LHCN-M2 (cell line): ENCODE measurements at places on chromosomes 3 and 15. TPM values are rescaled to one million over a fixed set of nuclear protein-coding genes. Genes with fewer than 3 reads are reported as not detected.

GRCh38 chr3:69058180-69058946, 6.2 kb upstream of the TMF1 start:
- DNase-seq: no peak

GRCh38 chr3:56858331-56858730, 56.6 kb upstream of the ARHGEF3 start:
- DNase-seq: no peak

DNA sequence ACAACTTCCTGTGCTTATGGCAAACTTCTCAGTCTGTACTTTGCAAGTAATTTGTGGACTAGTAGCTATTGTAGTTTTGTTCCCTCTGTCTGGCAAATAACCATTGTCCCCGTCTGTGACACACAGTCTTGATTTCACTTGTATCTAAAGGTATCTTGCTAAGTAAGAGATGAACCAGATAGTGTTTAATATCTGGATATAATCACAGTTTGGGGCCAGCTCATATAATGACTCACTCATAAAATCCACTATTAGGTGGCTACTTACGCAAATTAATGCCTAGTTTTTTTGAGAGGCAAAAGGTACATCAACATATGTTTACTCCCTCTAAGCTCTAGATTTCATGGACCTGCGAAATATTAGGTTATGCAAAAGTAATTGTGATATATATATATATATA, 30.4 kb downstream of the VGLL3 start:
- DNase-seq: no peak

GRCh38 chr3:11470031-11470853, 173.5 kb downstream of the VGLL4 start:
- no peak for DNase-seq

- DNase-seq: peak; percentile 35
Observed at GRCh38 chr3:159865041-159865579, 123.5 kb upstream of the IL12A start.

DNA sequence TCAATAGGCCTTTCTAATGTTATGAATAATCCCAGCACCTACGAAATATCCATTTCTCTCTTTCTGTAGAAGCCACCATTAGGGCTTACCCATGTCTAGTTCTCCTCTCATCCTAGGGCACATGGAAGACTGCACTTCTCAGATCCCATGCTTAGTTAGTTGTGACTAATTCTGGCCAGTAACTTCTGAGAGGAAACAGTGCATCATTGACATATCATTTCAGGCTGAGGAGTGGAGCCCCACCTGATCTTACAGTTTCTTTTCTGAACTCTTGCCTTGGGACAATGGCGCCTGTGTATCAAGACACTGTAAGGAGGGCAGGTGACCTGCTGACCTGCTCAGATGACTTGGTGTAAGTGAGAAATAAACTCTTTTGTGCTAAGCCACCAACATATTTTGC, 39.4 kb upstream of the TBL1XR1 start:
- no peak for DNase-seq

- no peak for DNase-seq
Observed at GRCh38 chr3:75272691-75273090, 391.4 kb upstream of the FRG2C start.

GRCh38 chr3:124248471-124249028, 256.6 kb upstream of the ROPN1 start:
- DNase-seq: peak; percentile 64

DNA sequence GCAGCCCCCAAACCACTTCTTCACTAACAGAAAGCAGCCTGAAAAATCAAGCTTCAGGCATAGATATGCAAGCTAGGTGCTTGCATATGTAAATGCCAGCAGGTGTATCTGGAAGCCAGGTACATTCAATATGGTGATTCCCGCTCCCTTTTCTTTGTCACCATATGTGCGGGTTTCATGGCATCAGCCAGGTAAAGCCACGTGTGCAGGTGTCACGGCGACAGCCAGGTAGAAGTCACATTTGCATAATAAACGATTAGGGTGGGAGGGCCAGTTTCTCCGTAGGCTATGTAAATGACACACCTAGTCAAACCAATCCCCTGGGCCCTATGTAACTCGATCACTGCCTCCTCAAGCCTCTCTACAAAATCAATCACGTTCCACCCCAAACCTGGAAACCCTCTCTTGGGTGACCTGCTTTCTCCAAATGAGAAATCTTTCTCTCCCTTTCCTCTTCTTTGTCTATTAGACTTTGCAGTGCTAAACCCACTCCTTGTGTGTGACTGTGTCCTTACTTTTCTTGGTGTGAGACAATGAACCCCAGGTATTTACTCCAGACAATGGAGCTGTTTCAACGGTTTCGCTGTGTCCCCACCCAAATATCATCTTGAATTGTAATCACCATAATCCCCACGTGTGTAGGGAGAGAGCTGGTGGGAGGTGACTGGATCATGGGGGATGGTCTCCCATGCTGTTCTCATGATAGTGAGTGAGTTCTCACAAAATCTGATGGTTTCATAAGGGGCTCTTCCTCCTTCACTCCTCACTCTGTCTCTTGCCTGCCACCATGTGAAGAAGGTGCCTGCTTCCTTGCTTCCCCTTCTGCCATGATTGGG, 44.6 kb downstream of the ONECUT1 start:
- DNase-seq: no peak

DNA sequence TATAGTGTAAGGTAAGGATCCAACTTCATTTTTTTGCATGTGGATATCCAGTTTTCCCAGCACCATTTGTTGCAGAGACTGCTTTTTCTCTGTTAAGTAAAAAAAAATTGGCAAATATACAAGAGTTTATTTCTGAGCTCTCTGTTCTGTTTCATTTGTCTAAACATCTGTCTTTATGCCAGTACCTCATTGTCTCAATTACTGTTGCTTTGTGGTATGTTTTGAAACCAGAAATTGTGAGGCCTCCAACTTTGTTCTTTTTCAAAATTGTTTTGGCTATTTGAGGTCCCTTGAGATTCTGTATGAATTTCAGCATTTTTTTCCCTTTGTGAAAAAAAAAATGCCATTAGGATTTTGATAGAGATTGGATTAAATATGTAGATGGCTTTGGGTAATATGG, 150.5 kb downstream of the MINAR1 start:
- DNase-seq: peak; percentile 20

- no peak for DNase-seq
Observed at GRCh38 chr3:46938118-46938517, 38.4 kb downstream of the CCDC12 start.

GRCh38 chr15:93649691-93650235, 560.8 kb upstream of the RGMA start:
- no peak for DNase-seq

GRCh38 chr15:28026764-28027713, 72.1 kb downstream of the OCA2 start:
- DNase-seq: no peak

DNA sequence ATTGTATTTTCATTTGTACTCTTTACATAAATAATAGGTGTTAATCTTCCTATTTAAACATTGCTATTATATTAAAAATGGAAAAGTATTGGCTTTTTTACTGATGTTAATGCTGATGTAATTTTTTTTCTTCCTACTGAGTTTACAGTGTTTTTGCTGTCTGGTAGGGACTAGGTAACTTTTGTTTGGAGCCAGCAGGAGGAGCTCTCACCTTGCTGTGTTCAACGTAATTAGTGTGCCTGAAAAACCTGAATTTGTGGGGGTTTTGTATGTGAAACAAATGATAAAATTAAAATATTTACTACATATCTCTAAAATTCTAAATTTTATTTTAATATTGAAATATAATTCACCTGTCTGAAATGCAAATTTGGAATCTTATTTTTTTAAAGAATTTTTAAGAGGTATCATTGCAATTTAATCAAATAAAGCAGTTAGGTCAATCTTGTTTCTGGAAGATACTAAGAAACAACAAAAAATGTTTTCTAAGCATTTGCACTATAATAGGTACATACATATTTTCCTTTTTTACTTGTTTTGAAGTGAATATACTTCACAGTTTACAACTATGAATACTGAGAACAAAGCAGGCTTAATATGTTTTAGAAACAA, 48.8 kb downstream of the EPHA6 start:
- peak; percentile 0 for DNase-seq

DNA sequence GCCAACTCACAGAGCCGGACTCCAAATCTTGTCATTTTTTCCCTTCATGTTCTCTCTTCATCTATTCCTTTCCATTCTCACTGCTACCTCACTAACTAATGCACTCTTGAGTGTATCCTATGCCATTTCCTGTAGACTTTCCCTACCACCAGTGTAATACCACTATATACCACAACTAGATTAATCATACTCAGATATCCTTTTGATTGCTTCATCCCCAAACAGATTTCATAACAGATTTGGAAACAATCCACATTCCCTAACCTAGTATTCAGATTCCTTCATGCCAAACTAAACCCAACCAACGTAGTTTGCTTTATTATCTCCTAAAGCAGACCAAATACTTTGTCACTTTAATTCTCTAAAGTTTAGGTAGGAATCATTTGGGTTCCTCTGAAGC, 2.6 kb upstream of the PLOD2 start:
- DNase-seq: peak; percentile 93

GRCh38 chr3:193884652-193885051, 251.3 kb upstream of the HES1 start:
- no peak for DNase-seq

DNA sequence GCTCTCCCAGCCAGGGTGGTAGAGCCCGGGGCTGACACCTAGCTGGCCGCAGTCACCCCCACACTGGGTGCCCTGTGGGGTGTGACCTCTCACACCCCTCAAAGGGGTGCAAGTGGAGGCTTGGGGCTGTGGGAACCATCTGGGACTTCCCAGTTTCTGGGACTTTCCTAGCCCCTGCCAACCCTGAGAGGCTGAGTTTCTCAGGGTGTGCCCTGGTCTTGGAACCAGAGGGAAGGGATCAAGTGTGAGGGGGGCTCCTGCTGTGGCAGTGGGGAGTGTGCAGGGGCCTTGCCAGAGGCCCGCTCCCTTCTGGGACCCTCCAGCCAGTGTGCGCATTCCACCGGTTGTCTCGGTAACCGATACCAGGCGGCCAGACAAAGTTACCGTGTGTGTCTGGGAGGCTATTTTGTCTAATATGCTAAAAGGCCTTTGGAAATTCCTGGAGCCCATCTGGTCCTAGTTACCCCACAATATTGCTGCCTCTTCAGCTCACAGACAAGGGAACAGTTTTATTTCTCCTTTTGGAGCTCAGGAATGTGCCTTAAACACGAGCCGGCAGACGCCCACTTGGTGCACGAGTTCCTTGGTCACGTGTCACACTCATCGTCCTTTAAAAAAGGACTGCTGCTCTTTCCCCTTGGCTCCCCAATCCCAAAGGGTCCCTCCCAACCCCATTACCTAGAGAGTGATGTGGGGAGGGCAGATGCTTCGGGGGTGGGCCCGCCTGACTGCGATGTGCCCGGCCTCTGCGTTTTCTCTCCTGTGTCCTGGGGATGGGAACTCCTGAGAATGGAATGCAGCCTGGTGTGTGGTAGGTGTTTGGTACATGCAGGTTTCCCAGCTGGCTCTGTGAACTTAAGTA, 33.2 kb downstream of the HDAC11 start:
- DNase-seq: no peak

DNA sequence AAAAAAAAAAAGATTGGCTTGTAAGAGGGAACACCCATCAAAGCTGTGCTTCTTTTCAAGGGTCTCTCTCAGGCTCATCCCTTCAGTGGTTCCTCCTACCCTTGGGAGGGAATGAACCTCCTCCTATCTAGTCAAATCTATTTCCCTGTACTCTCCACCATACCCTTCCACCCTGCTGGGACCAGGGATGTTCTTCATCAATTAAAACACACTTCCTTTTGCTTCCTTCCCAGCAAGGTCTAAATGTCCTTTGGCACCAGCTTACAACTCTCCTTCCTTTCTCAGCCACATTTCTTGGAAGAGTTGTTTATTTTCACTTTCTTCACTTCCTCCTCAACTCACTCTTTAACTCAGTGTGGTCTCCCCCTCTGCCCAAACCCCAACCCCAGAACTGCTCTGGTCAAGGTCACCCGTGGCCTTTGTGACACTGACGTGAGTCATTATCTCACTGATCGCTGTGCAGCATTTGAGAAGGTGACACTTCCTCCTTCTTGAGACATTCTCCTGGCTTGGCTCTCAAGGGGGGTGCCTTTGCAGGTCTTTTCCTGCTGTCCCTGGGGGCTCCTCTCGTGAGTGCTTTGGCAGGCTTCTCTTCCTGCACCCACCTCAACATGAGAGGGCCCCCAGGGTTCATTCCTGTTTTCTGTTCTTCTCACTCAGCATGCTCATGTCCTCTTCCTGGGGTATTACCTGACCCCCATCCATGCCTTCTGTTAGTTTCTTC, 210.5 kb upstream of the TLE3 start:
- no peak for DNase-seq

- DNase-seq: no peak
Observed at GRCh38 chr15:69059557-69059943, 45.1 kb downstream of the NOX5 start.

DNA sequence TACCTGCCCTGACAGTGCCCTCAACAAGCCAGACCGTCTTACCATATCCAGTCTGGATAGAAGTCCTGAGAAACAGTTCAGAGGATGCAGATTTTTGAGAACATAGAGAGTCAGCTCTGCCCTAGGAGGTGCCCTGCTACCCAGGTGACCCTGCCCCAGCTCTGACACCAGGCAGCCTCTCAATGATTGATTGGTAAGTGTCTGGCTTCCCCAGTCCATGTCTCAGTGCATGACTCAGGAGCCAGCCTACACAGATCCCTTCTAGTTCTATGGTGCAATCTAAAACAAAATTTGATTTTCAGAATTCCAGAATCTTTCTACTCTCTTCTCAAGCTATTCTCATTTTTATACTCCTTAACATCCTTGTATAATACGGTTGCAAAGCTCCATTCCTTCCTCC, 292.1 kb downstream of the VPS13C start:
- no peak for DNase-seq

- DNase-seq: no peak
Observed at GRCh38 chr3:121660356-121661171, at the start of gene HCLS1. TSS of gene HCLS1 (minus strand) at chr3:121660903. CDS start at chr3:121658347, 2,556 bp downstream.

GRCh38 chr3:138222942-138223287, 35.8 kb downstream of the ARMC8 start:
- DNase-seq: no peak

DNA sequence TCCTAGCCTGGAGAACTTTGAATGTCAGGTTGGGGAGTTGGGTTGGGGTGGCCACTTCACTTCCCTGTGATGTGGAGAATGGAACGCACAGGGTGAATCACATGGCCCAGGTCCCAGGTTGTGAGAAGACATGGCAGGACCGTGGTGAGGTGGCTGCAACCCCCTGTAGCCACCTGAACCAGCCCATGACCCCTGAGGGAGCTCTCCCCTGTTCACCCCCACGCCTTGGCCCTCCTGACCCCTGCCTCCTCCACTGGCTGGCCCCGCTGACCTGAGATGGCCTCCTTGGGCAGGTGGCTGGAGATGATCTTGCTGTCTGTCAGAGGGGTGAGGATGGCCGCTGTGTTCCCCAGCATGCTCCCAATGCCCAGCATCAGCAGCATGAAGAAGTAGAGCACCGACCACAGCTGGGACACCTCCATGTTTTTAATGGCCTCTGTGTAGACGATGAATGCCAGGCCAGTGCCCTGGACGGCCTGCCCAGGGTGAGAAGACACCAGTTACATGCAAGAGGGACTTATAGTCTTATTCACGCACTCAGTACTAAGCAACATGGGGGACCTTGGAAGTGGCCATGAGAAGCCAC, 31.0 kb downstream of the SLC6A20 start:
- no peak for DNase-seq

The VPS18 gene
- total RNA-seq: 45.1 and 52.1 TPM in 2 replicates

The NANOGP8 gene
- total RNA-seq: 0.29 TPM in 1 of 2 replicates, not detected in the other

The EOMES gene
- not detected in 2 replicates for total RNA-seq

The NRG4 gene
- not detected in 2 replicates for total RNA-seq

The A4GNT gene
- total RNA-seq: not detected in 2 replicates

The NBEAL2 gene
- total RNA-seq: 2.1 and 2.2 TPM in 2 replicates

The OR5K2 gene
- total RNA-seq: not detected in 2 replicates
